ENCODE measurements at places on chromosomes 7 and 10. TPM values are rescaled to one million over a fixed set of nuclear protein-coding genes. Genes with fewer than 3 reads are reported as not detected.

Gene JMJD1C
- 122 TPM for total RNA-seq

Gene PRSS37
- total RNA-seq, result not detected

Gene RPA3
- total RNA-seq, result 23.5 TPM

Gene SRI
- 214 TPM for total RNA-seq

Gene AOAH
- total RNA-seq, result not detected

DNA sequence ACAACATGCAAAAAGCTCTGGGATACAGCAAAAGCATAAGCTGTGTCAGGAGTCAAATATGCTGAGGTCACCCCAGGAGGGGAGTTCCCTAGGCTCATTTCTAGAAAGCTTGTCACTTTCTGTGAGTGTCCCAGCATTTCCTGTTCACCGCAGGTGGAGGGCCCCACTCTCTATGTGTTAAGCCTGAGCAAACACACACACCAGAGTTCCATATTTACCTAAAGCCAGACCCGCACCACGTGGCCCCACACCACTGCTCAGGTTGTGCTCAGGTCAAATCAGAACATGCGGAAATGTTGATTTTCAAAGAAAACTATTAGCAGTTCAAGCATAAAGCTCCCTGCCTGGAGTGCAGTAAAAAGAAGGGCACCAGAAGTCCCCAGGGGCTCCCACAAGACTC, 259.6 kb upstream of the PPP2R2D start:
- no peak for DNase-seq

DNA sequence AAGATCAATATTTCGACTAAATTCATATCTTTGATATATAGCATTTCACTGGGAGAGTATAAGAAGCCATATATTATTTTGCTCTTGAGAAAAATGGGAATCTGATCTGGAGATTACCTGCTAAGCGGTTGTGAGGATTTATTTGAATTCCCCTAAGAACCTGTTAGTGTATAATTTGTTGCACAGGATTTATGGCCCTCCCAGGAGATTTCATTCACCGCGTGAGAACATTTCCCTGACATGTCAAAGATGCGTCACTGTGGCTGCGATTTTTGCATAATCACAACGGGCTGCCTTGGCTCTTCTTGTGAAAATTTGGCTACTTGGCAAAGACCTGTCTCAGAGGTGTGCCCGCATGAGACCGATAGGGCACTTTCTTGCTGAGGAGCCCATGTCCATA, 184.7 kb upstream of the PFKP start:
- DNase-seq, result no peak

GRCh38 chr7:101172854-101173751, 7.0 kb downstream of the NAT16 start:
- no peak for DNase-seq

GRCh38 chr7:22858640-22859561, 36.3 kb upstream of the TOMM7 start:
- DNase-seq, result peak; percentile 71

DNA sequence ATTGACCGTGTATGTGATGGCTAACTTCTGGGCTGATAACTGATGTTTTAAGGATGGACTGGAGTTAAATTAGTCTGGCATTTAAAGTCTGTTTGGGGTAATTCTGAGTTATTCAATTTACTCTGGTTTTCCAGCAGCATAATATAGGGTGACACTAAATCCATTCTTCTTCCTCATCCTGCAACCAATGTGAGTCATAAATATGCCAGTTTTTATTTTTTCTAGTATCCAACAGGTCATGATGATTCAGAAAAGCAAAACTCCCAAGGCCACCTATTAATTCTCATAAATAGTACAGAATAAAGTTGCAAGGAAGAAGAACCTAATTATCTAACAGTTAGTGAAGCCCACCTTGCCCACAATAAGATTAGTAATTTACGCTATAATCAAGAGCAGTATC, 7.5 kb upstream of the EPHB6 start:
- DNase-seq, result no peak

DNA sequence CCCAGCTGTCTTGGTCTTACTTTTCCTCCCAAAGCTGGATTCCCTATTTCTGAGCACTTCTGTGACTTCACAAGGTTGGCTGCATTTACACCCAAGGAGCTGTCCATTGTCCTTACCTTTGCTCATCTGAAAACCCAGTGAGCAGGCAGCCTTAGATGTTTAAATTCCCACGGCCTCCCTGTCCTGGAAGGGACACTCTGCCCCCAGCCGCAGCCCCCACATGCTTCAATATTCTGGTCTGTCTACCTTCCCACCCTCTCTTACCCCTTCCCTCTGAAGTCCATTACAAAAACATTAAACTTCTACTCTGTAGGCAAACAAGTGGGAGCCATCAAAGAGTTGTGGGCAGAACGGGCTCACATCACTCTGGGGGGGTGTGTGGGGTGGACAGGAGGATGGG, 73.8 kb upstream of the EFCAB10 start:
- no peak for DNase-seq

GRCh38 chr7:68148440-68148839, 1151.8 kb downstream of the TYW1 start:
- DNase-seq, result no peak

DNA sequence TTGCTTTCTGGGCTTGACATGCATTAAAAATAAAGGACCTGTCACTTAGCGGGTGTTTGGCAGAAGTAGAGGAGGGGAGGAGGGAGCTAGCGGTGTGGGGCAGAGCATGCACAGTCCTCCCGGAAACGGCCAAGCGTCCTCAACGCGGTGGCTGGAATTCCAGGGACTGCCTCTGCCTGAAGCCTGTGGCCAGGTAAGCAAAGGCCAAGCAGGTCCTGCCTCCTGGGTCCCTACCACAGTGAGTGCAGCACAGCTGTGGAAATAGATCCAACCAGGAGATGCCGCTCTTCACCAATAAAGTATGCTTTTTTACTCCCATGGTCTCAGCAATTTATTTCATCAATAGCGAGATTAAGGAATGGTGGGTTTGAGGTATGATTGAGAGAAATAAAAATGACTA, 323.4 kb downstream of the WDR37 start:
- no peak for DNase-seq
